ENCODE measurements at places on chromosomes 7 and 10. TPM values are rescaled to one million over a fixed set of nuclear protein-coding genes. Genes with fewer than 3 reads are reported as not detected.

DNA sequence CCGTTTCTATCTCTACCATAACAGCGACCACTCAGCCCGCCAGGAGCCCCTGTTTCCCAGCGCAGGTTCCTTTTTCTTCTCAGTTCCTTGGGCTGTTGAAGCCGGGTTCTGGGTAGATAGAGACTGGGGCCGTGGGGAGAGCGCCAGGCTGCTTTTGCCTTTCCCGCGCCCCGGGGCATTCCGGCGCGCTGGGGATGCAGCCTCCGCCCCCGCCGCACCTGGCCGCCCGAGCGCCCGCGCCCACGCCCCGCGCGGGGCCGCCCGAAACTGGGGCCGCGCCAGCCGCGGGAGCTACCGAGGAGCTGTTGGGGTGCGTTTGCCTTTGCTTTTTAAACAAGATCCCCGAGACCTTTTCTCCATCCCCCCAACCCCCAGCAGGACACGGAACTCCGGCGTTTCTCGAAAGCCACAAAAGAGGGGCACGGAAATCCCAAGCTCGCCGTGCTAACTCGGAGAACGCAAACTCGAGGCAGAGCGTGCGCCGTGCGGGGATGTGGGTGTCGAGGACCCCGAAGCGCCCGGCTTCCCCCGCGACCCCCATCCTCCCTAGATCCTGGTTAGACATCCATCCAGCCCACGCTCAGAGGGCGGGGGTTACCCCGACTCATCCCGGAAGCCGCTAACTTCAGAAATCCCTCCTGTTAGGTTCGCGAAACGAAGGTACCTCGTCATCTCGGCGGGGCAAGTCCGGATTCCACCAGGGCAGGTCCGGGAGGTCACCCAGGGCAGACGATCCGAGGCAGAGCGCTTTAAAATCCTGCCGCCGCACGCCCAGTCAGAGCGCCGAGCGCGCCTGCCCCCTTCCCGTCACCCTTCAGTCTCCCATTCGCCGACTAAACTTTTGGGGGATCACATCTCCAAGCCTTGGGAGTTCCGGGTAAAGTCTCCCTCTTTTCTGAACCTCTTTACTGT lies 1.0 kb downstream of the GRM8 start:
- no peaks in the 10 kb centered on the region for H3K36me3 ChIP-seq
- peaks cover 21% of the 10 kb centered on the region for H3K4me1 ChIP-seq
- H3K4me3 ChIP-seq, result no peak overlapping the region
- H3K27me3 ChIP-seq, result peaks cover 74% of the 10 kb centered on the region
- DNase-seq, result no peak

- H3K27ac ChIP-seq, result peak overlapping the region; percentile 52
- H3K4me1 ChIP-seq, result peaks cover 43% of the 10 kb centered on the region
- H3K4me3 ChIP-seq, result no peak overlapping the region
- no peaks in the 10 kb centered on the region for H3K27me3 ChIP-seq
Measured at GRCh38 chr7:116399819-116400218, 99.7 kb upstream of the CAV2 start.

DNA sequence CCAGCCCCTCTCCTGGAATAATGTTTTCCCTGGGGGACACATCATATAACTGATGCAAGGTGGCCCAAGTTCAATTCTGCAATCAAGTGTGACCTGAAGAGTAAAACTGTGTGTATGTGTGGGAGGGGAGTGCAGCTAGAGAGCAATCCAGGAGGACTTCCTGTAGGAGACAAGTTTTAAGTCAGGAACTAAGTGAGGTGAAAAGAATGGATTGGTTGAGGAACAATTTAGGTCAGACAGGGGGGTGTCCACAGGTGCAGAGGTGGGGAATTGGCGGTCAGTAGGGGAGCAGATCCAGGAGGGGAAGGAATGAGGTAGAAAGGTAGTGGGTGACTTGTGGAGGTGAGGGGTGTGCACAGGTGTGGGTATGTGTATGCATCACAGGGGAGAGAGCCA lies 82.6 kb downstream of the NEURL1 start:
- no peak for DNase-seq
- no peak overlapping the region for H3K4me3 ChIP-seq
- H3K4me1 ChIP-seq, result no peaks in the 10 kb centered on the region
- H3K27ac ChIP-seq, result no peak overlapping the region
- H3K27me3 ChIP-seq, result 0 out of 2 replicates have a peak, but pooled peaks cover 4% of the 10 kb centered on the region
- no peaks in the 10 kb centered on the region for H3K36me3 ChIP-seq

DNA sequence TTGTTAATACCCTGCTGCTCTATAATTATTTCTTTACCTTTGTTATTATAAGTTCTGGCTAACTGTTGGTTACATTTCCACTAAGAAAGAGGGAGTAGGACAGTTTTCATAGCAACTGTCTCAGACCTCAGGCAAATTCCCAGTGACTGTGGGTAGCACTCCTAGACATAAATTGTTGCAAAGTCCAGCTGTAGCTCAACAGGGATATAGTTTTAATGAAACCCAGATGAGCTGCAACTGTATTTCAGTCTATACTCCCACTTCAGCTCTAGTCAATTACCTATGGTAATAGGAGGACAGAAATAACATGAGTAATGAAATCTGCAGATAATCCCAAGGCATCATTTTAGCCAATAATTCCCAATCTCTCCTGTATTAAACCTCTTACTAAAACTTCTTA lies 103.0 kb upstream of the SEMA3A start:
- no peaks in the 10 kb centered on the region for H3K4me1 ChIP-seq
- no peaks in the 10 kb centered on the region for H3K36me3 ChIP-seq
- no peaks in the 10 kb centered on the region for H3K27me3 ChIP-seq
- no peak for DNase-seq
- no peak overlapping the region for H3K27ac ChIP-seq

DNA sequence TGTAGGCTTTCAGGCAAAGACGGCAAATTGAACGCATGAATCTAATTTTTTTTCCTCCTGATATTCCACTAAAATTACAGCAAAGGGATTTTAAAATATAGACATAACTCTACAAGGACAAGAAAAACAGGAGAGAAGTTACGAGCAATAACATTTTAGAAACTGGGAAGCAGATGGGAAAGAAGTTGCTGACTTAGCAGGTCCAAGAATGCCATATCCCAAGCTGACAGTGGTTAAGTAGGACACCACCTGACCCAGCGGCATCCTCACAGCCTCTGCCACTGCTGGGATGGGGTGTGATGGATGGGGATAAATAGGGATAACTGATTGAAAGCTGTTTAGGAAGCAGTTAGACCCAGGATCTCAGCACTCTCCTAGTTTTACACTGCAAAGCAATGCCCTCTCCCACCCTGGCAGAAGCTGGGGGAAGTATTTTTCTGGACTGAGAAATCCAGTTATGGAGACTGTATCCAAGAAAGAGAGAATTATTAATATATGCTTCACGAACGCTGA lies 99.3 kb upstream of the LEP start:
- no peaks in the 10 kb centered on the region for H3K4me1 ChIP-seq
- H3K27ac ChIP-seq, result no peak overlapping the region
- H3K36me3 ChIP-seq, result no peaks in the 10 kb centered on the region
- DNase-seq, result no peak
- no peaks in the 10 kb centered on the region for H3K27me3 ChIP-seq

GRCh38 chr7:2864999-2865670 lies 21.0 kb upstream of the GNA12 start:
- peak; percentile 63 for DNase-seq
- peak overlapping the region; percentile 98 for H3K27ac ChIP-seq
- no peaks in the 10 kb centered on the region for H3K36me3 ChIP-seq
- no peaks in the 10 kb centered on the region for H3K27me3 ChIP-seq
- H3K4me3 ChIP-seq, result no peak overlapping the region

- H3K4me3 ChIP-seq, result no peak overlapping the region
- no peaks in the 10 kb centered on the region for H3K27me3 ChIP-seq
- no peak for DNase-seq
- peaks cover 3% of the 10 kb centered on the region for H3K36me3 ChIP-seq
- H3K4me1 ChIP-seq, result peaks cover 22% of the 10 kb centered on the region
Measured at GRCh38 chr10:114492351-114493037, 88.2 kb upstream of the AFAP1L2 start.

DNA sequence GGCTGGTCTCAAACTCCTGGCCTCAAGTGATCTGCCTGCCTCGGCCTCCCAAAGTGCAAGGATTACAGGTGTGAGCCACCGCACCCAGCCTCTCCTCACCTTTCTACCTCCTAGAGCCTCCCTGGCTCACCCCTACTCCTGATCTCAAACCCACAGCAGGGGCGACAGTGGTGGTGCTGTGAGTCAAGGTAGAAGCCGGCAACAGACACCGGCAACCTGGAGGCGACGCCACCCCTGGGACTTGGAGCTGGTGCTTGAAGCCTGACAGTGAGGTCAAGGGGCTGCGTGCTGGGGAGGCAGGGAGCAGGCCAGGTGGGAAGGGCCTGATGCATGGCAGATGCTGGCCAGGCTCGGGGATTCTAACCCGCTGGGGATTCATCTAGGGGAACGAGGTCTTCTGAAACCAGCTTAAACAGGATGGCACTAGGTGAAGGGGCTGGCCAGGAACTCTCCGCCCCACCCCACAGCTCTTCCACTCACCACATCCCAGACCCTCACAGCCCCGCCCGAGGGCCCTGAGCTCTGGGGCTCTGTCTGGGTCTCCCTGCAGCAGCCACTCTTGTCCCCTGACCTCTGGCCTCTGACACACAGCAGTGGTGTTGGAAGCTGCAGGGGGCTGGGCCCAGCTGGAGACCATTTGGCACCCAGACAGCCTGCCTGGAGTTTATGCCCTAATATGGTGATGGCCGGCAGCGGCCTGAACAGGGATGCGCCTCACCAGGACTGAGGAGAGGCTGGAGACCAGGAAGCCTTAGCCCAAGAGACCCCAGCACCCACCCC lies 16.4 kb downstream of the KCNH2 start:
- no peak overlapping the region for H3K4me3 ChIP-seq
- DNase-seq, result no peak
- H3K36me3 ChIP-seq, result no peaks in the 10 kb centered on the region

DNA sequence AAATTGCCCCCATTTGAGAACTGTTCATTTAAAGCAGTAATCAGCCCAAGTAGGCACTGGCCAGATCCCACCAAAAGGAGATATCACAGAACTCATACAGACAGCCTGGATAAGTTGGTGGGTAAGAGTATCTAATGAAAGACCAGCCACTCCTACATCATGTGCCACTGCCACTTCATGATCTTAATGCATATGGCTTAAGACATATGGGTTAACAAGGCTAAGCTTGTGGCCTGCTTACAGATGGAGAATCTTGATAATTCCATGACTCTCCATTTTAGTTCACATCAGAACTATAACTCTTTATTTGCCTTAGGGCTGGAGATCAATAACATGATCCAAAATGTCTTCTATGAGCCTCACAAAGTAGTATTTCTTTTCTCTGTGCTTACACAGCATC lies 6.8 kb upstream of the IFIT1B start:
- no peaks in the 10 kb centered on the region for H3K36me3 ChIP-seq
- peaks cover 18% of the 10 kb centered on the region for H3K4me1 ChIP-seq
- H3K4me3 ChIP-seq, result no peak overlapping the region
- no peak for DNase-seq

DNA sequence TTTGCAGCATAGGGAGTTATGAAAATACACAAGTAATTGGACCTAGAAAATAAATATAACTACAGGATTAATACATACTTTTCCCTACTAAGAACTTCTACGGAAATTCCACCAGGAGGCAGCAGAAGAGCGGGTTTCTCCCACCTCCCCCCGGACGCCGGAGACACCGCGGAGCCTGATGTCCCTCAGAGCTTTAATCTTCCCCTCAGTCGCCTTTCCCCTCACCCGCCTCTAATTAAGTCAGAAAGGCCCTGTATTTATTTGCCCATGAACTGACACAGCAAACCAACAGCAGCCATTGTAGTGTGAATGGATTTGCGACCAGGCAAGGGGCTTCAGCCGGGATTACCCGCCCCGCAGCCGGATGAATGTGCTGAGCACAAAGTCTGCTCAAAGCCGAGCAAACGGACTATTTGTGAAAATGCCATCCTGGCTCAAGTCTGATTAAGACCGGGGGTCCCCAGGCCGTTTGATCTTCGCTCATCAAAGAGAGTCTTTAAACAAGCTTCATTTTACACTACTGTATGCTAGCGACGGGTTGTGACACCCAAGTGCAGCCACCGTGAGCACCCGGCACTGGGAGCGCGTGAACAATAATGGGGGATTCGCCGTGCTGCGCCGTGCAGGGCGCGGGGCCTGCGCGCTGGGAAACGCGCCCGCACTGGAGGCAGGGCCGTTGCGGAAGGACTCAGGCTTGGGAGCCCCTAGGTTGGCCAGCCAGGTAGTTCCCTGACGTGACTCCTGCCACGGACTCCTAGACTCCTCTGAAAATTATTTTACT lies 5.6 kb upstream of the DKK1 start:
- H3K36me3 ChIP-seq, result no peaks in the 10 kb centered on the region
- no peak overlapping the region for H3K27ac ChIP-seq
- no peak overlapping the region for H3K4me3 ChIP-seq
- peak; percentile 60 for DNase-seq
- H3K4me1 ChIP-seq, result peaks cover 5% of the 10 kb centered on the region

Gene IFIT1
- total RNA-seq, result 1.8 TPM

Gene DYNC1I1
- total RNA-seq, result 3.9 TPM

Gene FAM13C
- total RNA-seq, result 0.03 TPM

Gene EBF3
- not detected for total RNA-seq

Gene GPAM
- 17.1 TPM for total RNA-seq

Gene PILRA
- 0.18 TPM for total RNA-seq

Gene PNLIPRP1
- not detected for total RNA-seq

Gene CDHR3
- 0.26 TPM for total RNA-seq

Gene CFTR
- 0.06 TPM for total RNA-seq
